ENCODE measurements at places on chromosomes 13 and 19. TPM values are rescaled to one million over a fixed set of nuclear protein-coding genes. Genes with fewer than 3 reads are reported as not detected.

- no peak for DNase-seq
Measured at GRCh38 chr19:32718286-32718685, 1.3 kb upstream of the TDRD12 start.

GRCh38 chr19:32222556-32222955 lies 122.9 kb upstream of the ZNF507 start:
- DNase-seq: peak; percentile 68

GRCh38 chr19:1746401-1747284 lies 6.7 kb upstream of the ONECUT3 start:
- DNase-seq: no peak

DNA sequence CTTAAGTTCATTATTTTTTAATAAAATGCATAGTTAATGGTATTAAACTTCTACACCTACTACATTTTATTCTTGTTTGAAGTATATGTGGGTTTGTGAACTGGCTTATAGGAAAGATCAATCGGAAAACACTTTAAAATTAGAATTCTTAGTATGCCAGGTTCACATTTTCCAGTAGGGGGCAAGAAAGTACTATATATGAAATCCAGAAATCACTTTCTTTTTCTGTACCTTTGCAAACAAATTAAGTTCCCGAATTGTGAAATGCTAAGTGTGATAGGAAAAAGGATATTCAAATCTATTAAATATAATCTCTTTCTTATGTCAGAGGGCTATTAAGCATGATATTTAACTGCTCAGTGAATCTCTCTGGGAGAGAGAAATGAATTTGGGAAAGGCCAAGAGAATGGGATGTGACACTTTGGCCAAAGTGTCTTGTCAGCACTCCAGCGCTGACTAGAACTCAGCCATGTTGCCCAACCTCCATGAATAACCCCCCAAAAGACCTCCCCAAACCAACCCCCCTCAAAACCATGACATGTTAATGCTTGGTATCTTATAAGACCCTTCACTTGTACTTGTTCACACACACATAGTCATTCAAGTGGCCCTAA lies 122.6 kb upstream of the SLC10A2 start:
- DNase-seq: no peak

DNA sequence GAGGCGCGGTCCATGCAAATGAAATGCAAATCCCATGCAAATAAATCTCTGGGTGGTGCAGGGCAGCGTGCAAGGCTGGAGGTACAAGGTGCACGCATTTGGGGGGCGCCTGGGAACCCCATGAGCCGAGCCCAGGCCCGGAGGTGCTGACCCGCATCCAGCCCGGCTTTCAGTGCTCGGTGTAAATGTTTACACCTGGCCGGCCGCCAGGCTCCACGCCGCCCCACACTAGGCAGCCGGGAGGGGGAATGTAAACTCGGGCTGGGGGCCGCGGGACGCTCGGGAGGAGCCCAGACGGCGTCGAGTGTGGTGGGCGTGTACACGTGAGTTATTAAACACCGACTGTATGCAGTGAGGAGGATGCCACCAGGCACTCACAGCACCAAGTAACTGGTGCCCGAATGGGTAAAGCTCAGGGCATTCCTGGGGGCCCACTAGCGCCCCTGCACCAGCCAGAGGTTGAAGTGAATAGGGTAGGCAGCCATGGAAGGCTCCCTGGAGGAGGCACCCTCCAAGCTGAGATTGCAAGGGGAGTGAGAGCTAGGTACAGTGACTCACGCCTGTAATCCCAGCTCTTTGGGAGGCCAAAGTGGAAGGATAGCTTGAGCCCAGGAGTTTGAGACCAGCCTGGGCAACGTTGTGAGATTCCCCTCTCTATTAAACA lies 17.2 kb downstream of the FUT6 start:
- DNase-seq: no peak

DNA sequence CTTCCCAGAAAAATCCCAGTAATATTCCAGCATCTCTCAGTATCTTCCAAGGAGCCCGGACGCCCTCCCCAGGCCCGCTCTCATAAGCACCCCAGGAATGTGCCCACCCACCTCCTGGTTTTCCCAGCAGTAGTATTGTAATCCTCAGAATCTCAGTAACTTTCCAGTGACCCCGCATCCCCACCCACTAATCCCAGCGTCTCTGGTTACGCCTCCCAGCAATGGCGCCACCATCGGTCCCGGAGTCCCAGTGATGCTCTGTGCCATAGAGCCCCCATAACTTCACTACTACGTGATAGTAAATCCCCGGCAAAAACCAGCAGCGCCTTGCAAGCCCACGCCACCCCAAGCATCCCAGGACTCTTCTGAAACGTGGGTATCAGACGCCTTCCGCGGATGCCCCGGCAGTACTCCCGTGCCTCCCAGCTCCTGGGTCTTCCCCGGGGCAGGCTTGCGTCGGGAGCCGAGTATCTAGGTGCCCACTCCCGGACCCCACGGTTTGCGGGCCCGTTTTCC lies 928 bp upstream of the PNPLA6 start:
- peak; percentile 90 for DNase-seq

The ADGRE2 gene
- total RNA-seq: 10.7 TPM

- DNase-seq: no peak
Measured at GRCh38 chr19:15247107-15248014, 15.1 kb upstream of the EPHX3 start.

The CCDC8 gene
- 5.3 TPM for total RNA-seq

GRCh38 chr13:25095851-25096453 lies at the start of gene PABPC3:
Gene PABPC3 (plus strand): TSS chr13:25096136. CDS start chr13:25096199, 63 bp downstream.
- DNase-seq: no peak

GRCh38 chr19:41310033-41310831 lies at the start of gene CCDC97:
Gene CCDC97 (plus strand): TSS chr19:41310172. CDS start chr19:41310311, 139 bp downstream.
- DNase-seq: peak; percentile 97

GRCh38 chr19:29966588-29967249 lies 24.7 kb downstream of the URI1 start:
- DNase-seq: no peak

DNA sequence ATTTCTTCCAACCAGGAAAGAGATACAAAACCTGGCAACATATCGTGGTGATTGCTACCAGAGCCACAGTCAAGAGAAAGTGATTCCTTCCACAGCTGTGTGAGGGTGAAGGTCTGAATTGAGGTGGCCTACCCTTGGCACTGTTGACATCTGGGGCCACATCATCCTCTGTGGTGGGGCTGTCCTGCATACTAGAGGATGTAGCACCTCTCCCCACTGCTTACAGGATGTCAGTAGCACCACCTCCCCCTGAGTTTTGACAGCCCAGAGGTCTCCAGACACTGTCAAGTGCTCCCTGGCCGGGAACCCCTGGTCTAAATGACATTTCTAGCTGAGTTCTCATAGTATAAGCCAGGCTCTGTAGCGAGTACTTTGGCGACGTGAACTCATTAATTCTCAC lies 15.5 kb downstream of the PTGER1 start:
- DNase-seq: no peak

DNA sequence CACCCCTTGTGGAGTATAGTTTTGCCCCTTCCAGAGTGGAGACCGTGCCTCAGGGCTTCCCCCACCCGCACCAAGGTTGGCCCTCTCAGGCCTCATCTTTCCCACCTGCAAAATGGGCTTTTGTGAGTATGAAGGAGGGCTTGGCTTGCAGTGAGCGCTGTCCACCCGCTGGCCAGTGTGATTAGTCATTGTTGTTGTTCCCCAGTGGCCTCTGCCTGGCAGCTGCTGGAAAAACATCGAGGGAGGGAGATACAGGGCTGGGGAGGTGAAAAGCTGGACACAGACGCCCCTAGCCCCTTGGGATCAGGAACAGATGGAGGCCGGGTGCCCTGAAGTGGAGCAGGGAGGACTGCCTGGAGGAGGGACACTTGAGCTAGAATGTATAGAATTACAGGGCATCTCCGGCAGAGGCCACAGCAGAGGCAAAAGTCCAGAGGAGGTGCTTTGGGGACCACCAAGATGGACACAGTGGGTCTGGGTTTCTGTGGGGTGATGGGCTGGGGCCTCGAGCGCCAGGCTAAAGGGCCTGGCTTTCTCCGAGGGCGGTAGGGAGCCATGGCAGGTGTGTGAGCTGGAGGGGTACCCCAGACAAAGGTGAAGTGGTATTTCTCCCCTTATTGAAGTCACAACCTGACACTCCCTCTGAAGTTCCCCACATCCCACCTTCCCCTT lies 3.9 kb upstream of the IL12RB1 start:
- DNase-seq: no peak

- DNase-seq: no peak
Measured at GRCh38 chr19:49988433-49988832, 27.5 kb upstream of the SIGLEC11 start.

GRCh38 chr19:8023371-8023770 lies 17.9 kb upstream of the ELAVL1 start:
- DNase-seq: no peak

DNA sequence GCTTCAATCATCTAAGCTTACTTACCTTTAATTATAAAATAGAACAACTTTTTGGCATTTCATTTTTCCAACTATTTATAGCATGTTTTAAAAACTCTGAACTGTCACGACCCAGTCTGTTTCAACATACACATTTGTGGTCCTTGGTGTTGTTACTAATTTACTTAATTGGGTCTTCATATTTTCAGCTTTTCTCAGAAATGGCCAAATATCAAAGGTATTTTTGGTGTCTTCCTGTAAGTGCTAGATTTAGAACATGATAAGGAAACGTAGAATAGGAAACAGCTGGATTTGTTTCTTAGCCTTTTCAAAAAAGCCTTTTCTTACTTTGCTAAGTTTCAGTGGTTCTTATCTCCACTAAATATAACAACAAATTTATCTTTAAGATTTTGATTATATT lies 11.4 kb downstream of the LPAR6 start:
- no peak for DNase-seq

DNA sequence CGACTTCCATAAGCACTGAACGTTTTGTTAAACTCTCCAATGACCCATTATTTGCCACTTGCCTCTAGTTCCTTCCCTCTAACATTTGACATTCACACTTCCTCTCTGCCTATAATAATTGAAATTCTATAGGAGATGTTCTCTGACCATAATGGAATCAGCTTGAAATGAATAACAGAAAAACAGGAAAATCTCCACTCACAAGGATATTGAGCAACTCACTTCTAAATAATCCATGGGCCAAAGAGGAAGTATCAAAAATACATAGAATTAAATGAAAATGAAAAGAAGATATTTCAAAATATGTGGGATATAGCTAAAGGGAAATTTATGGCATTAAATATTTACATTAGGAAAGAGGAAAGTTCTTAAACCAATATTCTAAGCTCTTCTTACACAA lies 3.4 kb upstream of the FCGBP start:
- DNase-seq: no peak

DNA sequence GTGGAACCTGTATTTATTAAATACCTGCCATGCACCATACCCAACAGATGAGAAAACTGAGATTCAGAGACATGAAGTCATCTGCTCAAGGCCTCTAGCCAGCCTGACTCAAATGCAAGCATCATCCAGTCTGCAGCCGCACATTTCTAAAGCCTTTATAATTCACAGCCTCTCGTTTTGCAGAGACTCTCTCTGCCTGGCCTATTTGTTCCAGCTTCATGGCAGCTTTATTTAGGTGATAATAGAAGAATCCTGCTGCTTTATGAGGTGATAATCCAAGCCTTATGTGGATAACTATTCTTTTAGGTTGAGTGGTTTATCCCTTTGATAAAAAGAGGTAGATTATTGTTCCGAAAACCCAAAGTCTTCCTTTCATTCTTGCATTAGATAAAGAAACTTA lies 58.4 kb downstream of the OXGR1 start:
- DNase-seq: no peak

GRCh38 chr13:65638572-65639168 lies 1591.5 kb downstream of the PCDH9 start:
- no peak for DNase-seq

The MIPEP gene
- 32.3 TPM for total RNA-seq

The MED26 gene
- total RNA-seq: 12.0 TPM

The FFAR1 gene
- not detected for total RNA-seq

The RDH8 gene
- total RNA-seq: not detected

The DLL3 gene
- 0.10 TPM for total RNA-seq

DNA sequence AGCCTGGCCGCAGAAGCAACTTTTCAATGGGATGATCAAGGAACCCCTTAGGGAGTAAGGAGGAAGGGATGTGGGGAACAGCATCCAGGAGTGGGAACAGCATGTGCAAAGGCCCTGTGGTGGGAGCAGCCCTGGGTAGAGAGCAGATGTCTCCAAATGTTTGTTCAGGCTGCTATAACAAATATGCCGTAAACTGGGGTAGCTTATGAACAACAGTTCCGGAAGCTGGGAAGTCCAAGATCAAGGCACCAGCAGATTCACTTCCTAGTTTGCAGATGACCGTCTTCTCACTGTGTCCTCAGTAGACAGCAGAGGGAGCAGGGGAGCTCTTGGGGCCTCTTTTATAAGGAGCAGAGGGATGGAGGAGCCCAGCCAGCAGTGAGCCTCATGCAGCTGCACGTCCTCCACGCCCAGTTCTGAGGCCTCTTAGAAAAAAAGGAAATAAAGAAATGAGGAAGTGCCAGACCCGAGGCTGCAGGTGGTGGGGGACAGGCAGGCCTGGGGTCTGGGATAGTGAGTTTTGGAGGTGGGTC lies 4.2 kb upstream of the LRRC25 start:
- no peak for DNase-seq

DNA sequence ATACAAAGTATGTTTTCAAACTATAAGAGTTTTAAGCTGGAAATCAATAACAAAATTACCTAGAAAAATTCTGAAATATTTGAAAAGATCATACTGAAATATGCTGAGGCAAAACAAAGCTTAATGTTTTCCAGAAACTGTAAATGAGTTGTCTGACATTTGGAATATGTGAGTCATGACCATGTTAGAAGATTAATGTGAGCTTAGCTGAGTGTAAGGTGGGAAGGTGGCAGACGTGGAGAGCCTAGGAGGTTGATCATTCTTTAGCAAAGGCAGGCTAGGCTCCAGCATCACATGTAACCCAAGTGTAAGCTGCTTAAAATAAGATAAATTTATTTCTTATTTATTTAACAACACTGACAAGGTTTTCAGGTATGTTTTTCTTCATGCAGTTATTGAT lies 2086.1 kb upstream of the PCDH20 start:
- DNase-seq: no peak

The ZNF558 gene
- 17.0 TPM for total RNA-seq

- DNase-seq: no peak
Measured at GRCh38 chr13:43297967-43298678, 274.7 kb downstream of the DNAJC15 start.

The ADGRE3 gene
- not detected for total RNA-seq

The CPB2 gene
- total RNA-seq: 0.42 TPM

- no peak for DNase-seq
Measured at GRCh38 chr13:58126496-58126895, 495.0 kb downstream of the PCDH17 start.

DNA sequence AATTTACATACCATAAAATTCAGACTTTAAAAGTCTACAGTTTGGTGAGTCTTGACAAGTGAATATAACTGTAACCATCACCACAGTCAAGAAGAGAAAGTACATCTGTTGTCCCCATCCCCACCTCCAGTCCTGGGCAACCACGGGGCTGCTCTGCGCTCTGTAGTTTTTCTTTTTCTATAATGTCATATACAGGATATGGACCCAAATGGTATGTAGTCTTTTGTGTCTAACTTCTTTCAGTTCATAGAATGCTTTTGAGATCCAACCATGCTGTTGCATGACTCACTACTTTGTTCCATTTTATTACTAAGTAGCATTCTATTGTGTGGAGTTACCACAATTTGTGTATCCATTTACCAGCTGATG lies 103.9 kb downstream of the DOCK9 start:
- DNase-seq: no peak

Measured in lower leg skin (tissue), 4 donors.